ENCODE measurements at places on chromosomes 4 and X.
A peak's percentile ranks its signal among the peaks of the same experiment; 100 is the strongest.

DNA sequence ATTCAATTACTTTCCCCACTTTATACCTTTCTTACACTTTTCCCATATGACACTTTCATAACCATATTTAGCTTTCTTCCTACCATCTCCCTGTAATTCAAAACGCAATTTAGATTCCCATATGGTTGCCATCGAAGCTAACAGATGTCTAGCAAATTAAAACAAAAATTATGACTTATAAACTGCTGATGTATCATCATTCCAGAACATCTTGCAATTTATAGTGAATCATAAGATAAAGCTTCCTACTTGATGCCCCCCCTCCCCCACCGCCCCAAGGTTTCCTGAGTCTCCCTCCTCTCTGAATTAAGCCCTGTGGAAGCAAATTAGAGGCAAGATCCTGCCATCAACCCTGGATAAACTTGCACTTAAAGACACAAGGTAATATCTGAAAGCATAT, 5.4 kb downstream of the TSPAN5 start:
- no peak for DNase-seq

- DNase-seq, result no peak
Measured at GRCh38 chr4:56469489-56470210, 2.2 kb downstream of the SRP72 start.

DNA sequence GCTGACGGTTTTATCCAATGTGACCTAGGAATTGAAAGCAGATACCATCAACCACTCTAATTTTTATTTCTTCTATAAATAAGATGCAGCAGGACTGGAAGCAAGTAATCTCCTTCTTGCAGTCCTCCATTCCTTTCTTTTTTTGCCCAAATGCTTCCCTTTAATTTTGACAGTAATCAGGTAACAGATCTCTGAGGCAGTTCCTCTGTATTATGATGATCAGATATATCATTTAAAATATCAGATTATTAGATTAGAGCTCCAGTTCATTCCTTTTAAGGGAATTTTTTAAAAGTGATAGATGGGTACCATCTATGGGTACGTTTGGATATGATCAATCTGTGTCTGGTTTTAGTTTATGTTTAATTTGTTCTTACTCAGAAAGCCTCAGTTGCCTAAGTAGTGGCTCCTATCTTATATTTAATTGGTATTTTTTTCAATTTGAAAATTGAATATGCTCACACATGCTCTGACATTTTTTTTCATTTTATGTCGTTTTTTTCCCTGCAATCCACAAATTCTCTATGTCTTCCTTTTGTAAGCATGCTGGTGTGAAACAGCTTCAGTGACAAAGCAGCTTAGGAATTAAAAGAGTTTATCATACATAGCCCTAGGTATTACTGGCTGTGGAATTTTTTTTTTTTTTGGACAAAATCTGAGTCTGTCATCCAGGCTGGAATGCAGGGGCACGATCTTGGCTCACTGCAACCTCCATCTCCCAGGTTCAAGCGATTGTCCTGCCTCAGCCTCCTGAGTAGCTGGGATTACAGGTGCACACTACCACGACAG, 73.7 kb upstream of the ANK2 start:
- DNase-seq, result no peak

DNA sequence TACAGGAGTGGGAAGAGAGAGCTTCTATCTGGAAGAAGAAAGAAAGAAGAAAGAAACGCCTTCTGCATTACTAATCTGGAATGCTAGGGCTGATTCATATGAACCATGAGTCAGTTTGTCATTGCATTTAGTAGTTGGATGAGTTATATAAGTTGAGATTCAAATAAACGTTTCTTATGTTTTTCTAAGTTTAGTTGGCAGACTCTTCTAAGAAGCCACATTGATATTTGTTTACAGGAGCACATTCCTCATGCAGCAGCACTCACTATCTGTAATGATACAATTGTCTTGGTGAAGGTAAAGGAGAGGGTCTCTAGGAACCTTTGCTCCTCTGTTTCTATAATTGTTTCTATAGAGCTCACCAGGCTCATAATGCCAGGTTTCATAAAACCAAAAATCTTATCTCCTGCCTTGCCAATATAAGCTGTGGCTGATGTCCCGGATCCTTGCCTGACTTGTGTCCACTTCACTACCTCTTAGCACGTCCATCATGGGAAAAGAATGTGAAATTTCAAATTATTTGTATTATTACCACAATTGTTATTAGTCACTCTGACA, 39.5 kb downstream of the HOPX start:
- no peak for DNase-seq

GRCh38 chr4:73836373-73837279, at the start of gene CXCL6:
Gene CXCL6 (plus strand): TSS chr4:73836678. CDS start chr4:73836751, 73 bp downstream.
- no peak for DNase-seq

- no peak for DNase-seq
Measured at GRCh38 chr4:105780176-105780575, 71.6 kb downstream of the GSTCD start.

GRCh38 chr4:151667048-151667447, 93.8 kb downstream of the GATB start:
- DNase-seq, result no peak

- DNase-seq, result no peak
Measured at GRCh38 chrX:106040861-106041260, 2.3 kb upstream of the SERPINA7 start.

DNA sequence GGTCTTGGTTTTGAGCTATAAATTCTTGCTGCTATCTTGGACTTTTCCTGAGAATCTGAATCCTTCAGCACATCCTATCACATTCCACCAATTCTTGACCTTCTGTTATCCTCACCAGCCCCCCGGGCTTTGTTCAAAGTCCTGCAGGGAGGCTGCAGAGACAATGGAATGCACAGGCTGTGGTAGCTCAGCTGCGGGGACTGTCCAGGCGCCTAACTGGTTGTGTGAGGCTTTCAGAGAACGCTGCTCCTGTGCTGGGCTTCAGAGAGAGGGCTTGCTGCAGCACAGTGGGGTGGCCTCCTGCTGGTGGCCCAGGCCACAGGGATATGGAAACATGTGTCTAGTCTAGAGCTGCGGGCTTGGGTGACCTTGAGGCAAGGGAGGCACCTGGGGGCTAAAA, 196.3 kb upstream of the GATB start:
- no peak for DNase-seq

- DNase-seq, result peak; percentile 10
Measured at GRCh38 chrX:16870862-16871815, 977 bp upstream of the RBBP7 start.

DNA sequence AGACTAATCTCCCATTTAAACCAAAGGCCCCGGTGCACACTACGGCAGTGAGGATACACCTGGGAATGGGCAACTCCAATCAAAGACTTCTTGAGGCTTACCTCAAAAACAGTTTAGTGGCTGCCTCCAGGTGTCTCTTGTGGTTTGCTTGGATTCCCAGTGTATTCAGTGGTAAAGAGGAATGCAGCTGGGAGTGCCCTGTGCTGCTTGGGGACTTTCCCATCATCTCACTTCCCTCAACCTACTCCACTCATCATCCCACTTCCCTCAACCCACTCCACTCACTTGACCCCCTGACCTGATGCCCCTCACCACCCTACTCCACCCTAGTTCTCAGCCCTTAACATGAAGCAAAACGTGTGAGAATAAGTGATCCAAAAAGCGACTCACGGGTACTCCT, 177.3 kb upstream of the ETNPPL start:
- no peak for DNase-seq

Data from activated CD4-positive, alpha-beta T cell treated with anti-CD3 and anti-CD28 coated beads, Interleukin-2, amount 50 U/mL, for 1 hour (primary cell).